ENCODE measurements at places on chromosomes 11 and 22. TPM values are rescaled to one million over a fixed set of nuclear protein-coding genes. Genes with fewer than 3 reads are reported as not detected.
A peak's percentile ranks its signal among the peaks of the same experiment; 100 is the strongest.

GLB1L2 gene
- 21.2 TPM for polyA plus RNA-seq

ZFP91 gene
- polyA plus RNA-seq = 56.2 TPM

VSIG10L2 gene
- polyA plus RNA-seq = not detected

TSSC4 gene
- polyA plus RNA-seq = 35.5 TPM

AQP11 gene
- 3.8 TPM for polyA plus RNA-seq

CRYAB gene
- polyA plus RNA-seq = 49.8 TPM

SPTBN2 gene
- 67.5 TPM for polyA plus RNA-seq

RAB36 gene
- polyA plus RNA-seq = 15.2 TPM

HMOX1 gene
- polyA plus RNA-seq = 44.0 TPM

FBXO3 gene
- 58.1 TPM for polyA plus RNA-seq

LRRN4CL gene
- polyA plus RNA-seq = 0.99 TPM

CAVIN3 gene
- 14.0 TPM for polyA plus RNA-seq

PKDREJ gene
- polyA plus RNA-seq = 0.55 TPM

INPP5J gene
- polyA plus RNA-seq = 4.2 TPM

GRCh38 chr11:15901054-15901453, 455.3 kb downstream of the SOX6 start:
- DNase-seq = no peak

DNA sequence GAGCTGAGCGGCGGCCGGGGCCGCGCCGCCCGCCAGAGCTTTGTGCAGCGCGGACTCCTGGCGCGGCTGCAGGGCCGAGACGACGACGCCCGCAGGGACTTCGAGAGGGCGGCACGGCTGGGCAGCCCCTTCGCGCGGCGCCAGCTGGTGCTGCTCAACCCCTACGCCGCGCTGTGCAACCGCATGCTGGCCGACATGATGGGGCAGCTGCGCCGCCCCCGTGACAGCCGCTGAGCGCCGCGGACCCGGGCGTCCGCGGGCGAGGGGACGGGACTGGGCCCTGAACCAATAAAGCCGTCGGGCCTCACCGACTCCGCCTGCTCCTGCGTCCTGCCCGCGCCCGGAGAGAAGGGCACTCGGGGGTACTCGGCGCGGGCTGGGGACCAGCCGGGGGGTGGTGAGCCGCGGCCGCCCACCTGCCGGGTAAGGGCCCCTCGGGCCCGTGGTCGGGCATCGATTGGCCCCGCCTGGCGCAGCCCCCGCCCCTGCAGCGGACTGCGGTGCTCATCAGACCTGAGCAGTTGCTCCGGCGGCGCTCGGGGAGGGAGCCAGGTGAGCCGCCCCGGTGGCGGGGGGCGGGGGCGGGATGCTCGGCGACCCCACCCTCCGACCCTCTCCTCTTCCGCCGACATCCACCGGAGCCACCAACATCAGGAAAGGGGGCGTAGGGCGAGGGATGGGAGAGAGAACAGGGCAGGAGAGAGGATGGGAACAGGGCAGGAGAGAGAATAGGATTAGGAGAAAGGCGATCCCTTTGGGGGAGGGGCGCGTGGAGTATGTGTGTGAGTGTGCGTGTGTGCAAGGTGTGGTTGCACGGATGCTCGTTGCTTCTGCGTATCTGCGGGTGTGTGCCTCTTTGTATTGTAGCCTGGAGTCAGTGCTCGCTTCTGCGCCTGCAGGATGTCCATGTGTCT, at the start of gene TMEM25:
Gene TMEM25 (plus strand): TSS at position 510 of the 914 bp plus-strand sequence. CDS start 610 bp downstream, outside the sequence.
- DNase-seq = peak; percentile 69

DNA sequence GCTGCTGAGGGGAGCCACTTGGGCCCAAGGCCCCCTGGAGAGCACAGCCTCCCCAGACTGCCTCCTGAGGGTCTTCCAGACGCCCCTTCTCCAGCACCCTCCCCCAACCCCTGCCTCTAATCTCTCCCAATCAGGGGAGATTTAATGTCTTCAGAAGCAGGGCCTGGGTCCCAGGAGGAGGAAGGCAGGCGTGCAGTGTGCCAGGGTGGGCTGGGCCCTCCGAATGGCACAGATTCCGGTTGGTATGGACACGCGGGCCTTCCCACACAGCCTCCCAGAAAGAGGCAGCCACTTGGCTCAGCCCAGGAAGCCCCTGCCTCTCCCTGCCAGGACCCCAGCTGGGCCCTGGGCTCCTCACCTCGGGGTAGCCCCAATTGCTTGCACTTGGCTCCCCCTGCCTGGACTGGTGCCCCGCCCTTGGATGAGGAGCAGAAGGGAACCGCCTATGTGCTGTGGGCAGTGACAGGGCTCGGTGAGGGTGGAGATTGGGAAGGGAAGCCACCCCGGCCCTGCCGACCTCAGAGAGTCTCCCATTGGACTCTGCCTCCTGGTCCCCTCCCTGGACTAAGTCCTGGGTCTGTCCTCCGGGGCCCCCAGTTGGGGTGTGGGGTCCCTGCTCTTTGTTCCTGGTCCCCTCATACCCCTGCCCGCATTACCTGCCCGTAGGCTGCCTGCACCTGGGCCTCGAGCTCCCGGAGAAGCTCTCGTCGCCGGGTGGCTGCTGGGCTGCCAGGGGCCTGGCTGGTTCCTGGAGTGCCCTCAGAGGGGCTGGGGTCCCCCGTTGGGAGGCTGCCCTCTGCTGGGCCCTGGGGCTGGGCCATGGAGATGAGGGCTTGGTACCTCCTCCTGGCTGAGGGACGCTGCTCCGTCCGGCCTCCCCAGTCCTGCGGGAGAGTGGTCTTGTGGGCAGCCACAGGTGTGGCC, 572 bp upstream of the CABP2 start:
- DNase-seq = no peak

- DNase-seq = no peak
Observed at GRCh38 chr11:126352934-126353801, 2.3 kb upstream of the ST3GAL4 start.

DNA sequence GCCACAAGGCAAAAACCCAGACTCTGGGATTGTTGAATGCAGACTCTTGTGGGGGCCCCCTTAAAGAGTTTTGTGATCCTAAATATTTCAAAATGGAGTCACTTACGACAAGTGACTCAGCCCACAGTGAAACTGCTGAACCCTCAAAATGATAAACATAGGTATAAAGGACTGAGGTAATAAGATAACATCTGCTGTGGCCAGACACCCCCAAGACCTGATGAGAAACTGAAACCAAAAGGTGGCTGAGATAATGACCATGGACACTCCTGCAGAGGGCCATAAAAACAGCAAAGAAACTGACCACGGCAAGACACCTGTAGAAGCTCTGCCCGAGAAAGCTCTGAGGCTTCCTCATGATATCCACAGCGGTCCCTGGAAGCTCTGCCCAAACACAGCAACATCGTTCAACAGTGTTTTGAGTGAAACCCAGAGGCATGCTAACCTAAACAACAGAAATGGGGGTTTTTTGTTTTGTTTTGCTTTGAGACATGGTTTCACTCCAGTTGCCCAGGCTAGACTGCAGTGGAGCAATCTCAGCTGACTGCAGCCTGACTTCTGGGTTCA, 1.6 kb upstream of the PLAAT4 start:
- no peak for DNase-seq

GRCh38 chr22:25928038-25928437, 186.1 kb downstream of the MYO18B start:
- DNase-seq = no peak

DNA sequence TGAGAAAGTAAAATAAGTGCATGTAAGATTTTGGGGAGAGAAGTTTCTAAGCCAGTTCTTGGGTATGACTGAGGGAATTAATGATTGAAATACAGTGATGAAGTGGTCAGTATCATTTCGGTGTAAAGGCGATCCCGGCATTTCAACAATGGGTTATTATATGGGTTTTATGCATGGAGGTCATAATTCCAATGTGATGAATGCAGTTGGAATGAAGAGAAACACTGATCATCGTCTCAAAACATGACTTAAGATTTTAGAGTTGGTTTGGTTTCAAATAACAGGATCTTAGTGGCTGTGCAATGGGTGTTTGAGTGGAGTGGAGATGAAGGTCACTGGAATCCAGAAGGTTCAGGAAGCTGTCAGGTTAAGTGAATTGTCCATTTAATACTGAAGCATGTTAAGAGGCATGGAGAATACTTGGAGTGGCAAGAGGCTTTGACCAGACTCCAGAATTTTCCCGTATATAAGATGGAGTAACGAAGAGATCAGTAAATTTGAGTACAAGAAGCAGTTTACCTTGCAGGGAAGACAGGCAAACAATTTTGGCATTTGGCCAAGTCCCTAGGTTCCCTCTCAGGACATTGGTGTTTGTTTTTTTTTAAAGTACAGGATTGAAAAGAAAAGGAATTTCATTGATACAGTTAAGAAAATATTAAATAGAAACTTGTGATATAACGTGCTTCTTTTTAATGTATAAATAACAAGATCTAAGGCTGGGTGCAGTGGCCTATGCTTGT, 96.4 kb upstream of the BIRC3 start:
- DNase-seq = no peak

GRCh38 chr11:7969756-7970646, 4.8 kb upstream of the NLRP10 start:
- no peak for DNase-seq

- no peak for DNase-seq
Observed at GRCh38 chr11:131675121-131675888, 304.9 kb downstream of the NTM start.

DNA sequence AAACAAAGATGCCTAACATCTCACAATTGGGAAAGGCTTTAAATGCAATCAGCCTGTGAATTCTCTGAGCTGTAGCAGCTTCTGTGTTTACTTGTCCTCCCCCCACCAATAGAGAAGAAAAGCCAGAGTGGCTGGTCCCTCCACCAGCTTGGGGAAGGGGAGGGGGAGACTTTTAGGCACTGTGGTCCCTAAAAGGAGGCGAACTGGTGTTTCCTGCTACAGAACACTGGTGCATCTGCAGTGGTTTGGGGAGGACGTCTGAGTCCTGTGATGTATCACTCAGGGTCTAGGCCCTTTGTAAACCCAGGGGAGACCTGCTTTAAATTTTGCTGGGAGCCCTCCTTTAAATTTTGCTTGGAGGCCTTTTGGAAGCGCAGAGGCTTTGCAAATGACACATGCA, 16.9 kb downstream of the TNRC6B start:
- DNase-seq = no peak

- no peak for DNase-seq
Observed at GRCh38 chr11:109728056-109728455, 306.1 kb downstream of the C11orf87 start.

DNA sequence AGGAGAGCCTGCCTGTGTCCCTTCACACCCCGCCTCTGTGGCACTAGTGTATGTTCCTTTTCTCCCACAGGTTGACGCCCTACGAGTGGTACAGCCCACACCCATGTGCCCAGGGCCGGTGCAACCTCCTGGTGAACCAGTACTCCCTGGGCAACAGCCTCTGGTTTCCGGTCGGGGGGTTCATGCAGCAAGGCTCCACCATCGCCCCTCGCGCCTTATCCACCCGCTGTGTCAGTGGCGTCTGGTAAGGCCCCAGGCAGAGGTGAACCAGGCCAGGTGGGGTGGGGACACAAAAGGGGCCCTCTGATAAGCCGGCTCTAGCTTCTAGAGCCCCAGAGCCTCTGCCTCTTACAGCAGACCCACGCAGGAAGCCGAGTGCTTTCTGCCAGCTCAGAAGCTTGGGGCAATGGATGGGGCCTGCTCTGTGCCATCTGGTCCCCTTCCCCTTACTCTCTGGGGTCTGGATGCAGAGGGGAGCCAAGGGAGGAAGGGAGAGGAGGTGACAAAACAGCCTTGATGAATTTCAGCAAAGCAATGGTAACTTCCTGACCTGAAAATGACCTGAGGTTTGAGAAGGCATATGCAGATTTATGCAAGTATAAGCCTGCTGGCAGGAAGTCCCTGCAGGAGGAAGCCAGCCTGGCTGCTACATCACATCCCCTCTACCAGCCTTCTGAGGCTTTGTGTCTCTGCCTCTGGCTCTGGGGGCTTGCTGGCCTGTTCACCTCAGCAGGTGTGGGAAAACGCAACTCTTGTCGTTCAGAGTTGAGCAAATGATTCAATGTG, 67.0 kb upstream of the TBCEL start:
- no peak for DNase-seq

DNA sequence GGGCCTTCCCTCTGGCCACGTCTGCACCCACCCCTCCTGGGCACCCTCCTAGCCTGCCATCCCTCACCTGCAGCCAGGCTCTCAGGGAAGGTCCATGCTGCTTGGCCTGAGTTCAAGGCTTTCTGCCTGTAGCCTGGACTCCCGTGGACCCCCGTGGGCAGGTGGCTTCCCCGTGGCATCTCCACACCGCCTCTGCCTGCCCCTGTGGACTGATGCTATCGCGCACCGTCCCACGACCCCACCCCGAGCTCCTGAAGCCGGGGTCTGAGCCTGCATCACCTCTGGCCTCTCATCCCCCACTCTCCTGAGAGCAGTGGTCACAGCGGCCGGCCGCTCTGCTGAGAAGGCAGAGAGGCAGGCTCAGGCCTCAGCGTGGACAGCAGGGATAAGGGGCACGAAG, 4.5 kb downstream of the IFITM5 start:
- DNase-seq = no peak

- no peak for DNase-seq
Observed at GRCh38 chr22:36585841-36586240, 56.9 kb upstream of the EIF3D start.

DNA sequence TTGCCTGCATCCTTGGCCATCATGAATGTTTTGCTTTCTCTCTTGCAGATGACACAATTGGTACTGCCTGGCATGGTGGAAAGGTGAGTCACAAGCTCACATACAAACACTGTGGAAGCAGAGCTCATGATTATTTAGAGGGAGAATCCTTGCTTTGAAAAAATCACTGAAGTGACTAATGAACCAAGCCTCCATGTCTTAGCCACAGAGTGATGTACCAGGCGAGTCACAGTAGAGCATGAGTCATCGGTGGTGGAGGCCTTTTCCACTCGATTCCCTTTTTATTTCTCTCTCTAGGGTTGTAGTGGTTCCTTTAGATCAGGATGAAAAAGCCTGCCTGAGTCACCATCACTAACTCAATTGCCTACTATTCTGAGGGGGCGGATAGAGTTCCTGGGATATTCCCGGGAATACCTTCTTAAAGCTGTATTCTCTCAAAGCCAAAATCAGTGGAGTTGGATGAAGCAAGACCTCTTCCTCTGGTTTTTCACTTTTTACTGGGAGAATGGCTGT, 49.6 kb upstream of the ALKBH3 start:
- DNase-seq = no peak

DNA sequence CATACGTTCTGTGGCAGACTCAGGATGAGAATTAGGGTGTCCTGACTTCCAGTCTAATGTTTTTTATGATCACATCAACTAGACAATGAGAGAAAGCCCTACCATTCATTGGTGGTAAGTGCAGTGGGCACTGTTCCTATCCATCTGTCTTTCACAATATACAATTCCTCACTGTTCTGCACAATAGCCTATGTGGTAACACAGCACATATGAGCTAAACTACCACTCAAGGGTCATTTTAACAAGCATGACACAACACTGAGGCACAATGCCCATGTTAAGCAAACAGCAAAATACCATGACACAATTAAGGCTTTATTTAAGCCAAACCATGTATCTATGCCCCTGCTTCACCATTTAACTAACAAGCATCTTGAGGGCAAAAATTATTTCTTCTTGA, 52.3 kb downstream of the SIK3 start:
- no peak for DNase-seq

DNA sequence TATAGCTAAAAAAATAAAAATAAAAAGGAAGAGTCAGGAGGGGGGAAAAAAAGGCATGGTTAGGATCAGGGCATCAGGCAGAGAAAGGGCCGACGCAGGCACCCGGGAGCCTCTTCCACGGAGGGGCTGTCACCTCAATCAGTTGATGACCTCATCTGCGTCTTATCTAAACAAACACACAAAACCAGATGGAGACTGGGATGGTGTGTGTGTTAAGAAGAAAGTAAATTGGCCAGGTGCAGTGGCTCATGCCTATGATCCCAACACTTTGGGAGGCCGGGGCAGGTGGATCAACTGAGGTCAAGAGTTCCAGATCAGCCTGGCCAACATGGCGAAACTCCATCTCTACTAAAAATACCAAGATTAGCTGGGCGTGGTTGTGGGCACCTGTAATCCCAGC, 63.6 kb downstream of the DHCR7 start:
- no peak for DNase-seq

- no peak for DNase-seq
Observed at GRCh38 chr11:87597725-87598124, 560.0 kb downstream of the TMEM135 start.
